Naive thymus-derived CD8-positive, alpha-beta T cell (primary cell): ENCODE measurements at places on chromosomes 13 and 19.

- DNase-seq, result peak; percentile 69
Measured at GRCh38 chr19:44748426-44749254, at the start of gene BCL3. BCL3 (plus strand) TSS chr19:44748708; CDS start chr19:44748791, 83 bp downstream.

GRCh38 chr13:60696602-60697001, 299.6 kb downstream of the TDRD3 start:
- DNase-seq, result no peak

GRCh38 chr19:11268783-11269267, 6.5 kb upstream of the DOCK6 start:
- DNase-seq, result no peak

DNA sequence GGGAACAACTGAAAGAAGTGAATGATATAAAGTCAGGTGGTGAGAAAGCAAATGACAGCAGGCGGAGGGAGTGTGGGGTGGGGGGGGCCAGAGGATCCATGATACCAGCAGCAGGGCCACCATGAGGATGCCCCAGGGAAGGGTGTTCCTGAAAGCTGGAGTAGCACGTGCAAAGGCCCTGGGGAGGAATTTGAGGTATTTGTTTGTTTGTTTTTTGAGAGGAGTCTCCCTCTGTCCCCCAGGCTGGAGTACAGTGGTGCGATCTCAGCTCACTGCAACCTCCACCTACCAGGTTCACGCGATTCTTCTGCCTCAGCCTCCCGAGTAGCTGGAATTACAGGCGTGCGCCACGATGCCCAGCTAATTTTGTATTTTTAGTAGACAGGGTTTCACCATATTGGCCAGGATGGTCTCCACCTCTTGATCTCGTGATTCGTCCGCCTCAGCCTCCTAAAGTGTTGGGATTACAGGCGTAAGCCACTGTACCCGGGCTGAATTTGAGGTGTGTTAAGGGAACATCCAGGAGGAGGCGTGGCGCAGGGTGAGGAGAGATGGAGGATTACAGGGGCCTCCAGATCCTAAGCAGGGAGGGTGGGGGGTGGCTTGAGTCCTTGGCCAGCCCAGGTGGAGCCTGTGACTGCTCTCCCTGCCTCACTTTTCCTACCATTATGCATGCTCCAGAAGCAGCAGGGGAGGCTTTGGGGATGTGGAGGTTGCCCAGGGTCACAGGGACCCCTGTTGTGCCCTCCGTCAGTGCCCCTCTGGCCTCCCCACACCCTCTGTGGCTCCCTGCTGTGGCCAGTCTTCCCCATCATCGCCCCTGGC, 12.4 kb upstream of the JUND start:
- DNase-seq, result no peak

DNA sequence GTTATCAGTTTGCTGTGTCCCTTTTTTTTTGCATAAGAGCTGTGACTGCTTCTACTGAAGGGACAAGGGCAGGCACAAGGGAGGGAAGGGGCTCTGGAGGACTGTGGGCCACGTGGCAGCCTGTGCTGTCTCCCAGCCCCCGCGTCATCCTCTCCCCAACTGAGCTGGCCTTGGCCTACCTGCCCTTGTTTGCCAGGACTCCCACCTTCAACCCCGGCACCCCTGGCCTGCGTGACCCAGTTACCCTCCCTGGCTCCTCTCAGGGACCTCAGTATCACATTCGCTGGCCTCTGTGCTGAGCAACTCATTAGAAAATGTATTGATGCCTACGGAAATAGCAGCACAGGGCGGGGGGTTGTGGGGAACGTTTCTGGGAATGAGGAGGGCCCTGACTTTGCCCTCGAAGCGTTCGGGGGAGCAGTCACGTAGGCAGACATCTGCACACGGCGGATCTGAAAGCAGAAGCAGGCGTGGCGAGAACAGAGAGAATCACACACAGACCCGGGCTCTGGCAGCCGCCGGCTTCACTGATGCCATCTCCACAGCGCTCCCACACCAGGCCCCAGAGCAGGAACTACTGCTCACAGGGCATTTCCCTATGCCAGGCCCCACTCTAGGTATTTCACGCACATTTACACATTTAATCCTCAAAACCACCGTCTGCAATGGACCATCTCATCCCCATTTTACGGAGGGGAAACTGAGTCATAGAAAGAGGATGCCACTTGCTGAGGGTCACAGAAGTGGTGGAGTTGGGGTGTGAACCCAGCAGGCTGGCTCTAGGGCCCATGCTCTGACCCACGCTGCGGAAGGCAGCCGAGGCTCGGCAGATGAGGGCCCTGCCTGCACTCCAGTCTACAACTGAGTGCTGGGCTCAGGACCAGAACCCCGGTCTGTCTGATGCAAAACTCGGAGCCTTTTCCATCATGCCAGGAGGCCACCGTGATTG, 5.7 kb upstream of the ATF5 start:
- no peak for DNase-seq
